ENCODE measurements at places on chromosomes 7 and 10.

DNA sequence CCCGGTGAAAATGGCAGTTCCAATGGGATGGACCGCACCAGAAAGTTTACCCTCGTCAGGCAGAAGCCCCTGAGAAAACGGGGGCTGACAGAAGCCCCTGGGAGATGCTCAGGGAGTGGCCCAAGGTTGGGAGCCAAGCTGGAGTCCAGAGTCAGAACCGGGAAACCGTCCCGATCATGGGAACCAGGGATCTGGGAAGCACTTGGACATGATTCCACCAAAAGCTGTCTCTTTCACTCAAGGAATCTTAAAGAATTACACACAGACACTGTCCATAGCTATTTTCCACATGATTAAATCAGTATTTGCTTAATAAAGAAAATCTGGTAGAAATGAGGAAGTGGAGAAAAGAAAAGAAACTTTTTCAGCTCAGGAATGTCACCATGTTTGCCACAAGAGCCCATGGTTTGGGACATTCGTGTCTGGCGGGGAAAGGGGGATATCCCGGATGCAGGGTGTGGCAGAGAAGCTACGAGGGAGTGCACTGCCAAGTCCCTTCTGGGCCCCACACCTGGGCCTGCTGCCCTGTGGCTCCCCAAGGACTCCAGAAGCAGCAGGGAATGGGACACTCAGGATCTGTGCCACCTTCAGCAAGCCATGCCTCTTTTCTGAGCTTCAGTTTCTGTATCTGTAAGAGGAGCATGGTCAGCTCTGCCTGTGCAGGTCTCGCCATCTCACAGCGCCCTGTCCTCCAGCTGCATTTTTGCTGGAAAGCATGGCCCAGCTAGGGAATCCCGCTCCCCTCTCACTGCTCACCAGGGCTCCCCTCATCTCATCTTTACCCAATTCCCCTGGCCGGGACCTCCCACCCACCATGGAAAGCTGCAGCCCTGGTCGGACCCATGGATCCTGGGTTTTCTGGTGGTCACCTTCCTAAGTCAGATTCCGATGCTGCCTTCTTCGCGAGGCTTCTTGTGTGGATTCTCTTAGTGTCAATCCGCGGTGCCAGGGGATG lies 225.1 kb upstream of the GRB10 start:
- DNase-seq: no peak

GRCh38 chr10:78443900-78444571 lies 410.4 kb downstream of the RPS24 start:
- DNase-seq: no peak

DNA sequence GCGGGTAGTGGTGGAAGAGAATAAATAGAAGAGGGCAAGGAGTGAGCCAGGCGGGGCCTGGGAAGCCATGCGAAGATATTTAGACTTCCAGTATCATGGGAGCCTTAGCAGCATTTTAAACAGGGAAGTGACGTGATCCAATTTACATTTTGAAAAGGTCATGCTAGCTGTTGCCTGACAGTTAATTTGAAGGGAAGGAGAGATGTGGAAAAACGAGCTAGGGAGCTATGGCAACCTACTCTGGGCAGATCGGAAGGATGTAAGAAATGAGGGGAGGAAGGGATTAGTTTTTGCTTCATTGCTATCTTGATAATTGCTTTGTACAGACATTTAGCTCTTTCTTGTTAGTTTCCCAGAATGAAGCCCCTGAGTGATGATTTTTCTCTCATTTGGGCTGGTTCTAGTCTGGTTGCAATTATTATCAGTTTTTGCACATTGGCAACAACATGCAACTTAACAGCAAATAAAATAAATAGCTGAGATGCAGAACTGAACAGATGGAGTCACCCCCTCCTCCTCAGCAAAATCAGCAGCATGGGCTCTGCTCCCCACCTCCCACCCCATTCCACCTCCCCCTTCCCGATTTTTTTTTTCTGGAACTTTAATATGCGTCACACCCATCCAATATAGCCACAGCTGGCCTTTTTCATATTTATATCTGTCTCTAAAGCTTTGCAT lies 13.0 kb upstream of the CALU start:
- DNase-seq: no peak

GRCh38 chr10:91536111-91536510 lies 96.8 kb downstream of the PPP1R3C start:
- no peak for DNase-seq

- DNase-seq: no peak
Measured at GRCh38 chr7:97734255-97734654, 2.4 kb downstream of the TAC1 start.

DNA sequence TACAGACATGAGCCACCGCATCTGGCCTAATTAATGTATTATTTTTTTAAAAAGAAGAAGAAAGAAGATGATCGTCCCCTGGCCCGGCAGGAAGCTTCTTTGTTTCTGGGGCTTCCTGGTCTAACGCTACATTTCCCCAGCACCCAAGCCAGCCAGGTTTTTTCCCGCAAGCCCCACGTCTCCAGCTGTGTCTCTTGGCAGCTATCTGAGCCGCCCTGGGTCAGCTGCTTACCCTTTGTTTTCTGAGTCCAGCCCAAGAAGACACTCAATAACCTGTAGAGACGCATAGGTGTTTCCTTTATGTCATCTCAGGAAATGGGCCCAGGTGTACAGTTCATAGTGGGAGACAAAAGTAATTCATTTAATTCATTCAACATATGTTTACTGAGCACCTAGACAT lies 110.2 kb downstream of the MTPAP start:
- DNase-seq: no peak

- no peak for DNase-seq
Measured at GRCh38 chr7:93310346-93310745, 78.2 kb downstream of the VPS50 start.

DNA sequence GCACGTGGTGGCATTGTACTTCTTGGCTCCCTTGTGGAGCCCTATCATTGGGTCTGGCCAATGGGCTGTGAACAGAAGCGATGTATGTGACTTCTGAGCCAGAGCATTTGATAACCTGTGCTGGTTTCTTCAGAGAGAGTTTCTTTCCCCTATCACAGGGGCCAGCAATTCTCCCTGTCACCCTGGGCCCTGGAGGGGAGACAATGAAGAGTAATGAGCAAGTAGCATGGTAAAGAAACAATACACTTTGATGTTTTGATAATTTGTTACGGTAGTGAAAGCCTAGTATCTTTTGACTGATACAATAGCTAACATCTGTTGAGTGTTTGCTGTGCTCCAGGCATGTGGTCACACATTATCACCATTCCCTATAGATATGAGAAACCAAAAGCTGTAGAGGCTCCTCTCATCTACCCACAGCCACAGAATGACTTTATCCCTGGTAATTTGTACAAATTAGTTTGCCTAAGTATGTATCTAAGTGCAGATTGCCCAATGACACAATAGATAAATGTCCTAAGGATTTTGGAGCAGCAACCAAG lies 113.4 kb upstream of the SVIL start:
- DNase-seq: no peak

DNA sequence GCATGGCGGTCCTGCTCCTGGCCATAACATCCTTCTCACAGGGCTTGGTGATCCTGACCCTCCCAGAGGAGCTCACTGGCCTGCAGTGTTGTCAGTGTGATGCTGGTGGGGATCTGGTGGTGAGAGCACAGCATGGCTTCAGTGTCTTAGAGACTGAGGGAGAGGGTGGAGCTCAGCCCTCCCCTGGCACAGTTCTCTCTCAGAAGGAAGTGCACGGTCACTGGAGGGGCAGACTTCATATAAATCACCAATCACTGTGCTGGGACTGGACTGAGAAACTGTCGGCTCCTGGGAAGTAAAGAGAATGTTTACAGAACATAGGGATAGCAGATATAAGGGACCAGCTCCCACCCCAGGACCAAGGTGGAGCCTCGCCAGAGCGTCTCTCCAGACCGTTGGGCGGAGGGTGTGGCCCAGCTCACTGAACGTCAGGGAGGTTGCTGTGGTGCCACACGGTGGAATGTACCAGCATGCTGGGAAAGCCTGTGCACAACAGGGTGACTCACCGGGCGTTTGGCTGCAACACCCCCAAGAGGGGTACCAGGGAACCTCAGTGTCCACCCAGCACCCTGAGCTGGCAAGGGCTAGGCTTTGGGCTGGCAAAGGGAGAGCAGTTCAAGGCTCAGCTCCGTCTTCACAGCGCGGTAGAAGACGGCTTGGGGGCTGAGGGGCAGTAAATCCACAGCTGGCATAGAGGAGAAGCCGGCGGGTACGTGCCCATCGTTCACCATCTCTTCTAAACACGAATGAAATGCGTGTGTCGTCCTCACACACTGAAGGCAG lies 8.8 kb upstream of the GET4 start:
- no peak for DNase-seq

DNA sequence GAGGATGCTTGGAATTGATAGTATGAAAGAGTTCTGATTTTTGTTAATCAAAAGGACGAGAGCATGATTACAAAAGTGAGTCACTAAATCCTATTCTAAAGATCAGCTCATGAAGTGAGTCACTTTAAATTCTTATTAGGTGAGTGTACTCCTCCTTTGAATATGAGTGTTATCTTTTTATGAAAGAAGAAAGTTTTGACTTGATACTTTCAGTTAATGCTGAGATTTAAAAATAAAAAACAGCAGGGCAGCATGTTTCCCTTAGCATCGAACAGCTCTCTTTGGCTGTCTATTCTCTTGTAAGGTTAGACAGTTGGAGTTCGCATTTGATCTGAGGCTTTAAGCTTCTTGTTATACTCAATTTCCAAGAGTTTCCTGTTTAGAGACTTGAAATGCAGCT lies 222.0 kb downstream of the TWIST1 start:
- no peak for DNase-seq

DNA sequence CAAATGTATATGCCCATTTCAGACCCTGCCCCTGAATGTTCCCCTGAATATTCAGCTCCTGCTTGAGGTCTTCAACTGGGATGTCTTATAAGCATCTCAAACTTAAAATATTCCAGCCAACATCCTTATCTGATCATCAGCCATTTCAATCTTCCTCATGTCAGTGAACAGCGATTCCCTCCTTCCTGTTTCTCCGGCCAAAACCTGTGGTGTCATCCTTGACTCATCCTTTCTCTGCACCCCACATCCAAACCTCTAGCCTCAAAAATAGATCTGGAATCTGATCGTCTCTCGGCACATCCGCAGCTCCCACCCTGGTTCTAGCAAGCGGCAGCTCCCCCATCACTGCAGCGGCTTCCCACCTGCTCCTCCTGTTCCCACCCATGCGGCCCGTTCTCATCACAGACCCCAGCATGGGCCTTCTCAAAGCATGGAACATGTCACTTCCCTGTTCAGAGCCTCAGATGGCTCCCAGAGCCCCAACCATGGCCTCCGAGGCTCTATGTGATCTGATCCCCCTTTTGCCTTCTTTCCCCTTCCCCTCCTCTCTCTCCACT lies 165.7 kb downstream of the HECW1 start:
- DNase-seq: no peak

- no peak for DNase-seq
Measured at GRCh38 chr7:134435161-134435920, 23.6 kb downstream of the AKR1B1 start.

Data from stimulated activated CD8-positive, alpha-beta memory T cell treated with anti-CD3 and anti-CD28 coated beads, Interleukin-2, amount 100 ng/mL, for 48 hours (primary cell).